NCI-H460 (cell line): ENCODE measurements at places on chromosomes 6 and 20.

GRCh38 chr6:33292996-33293682 lies 3.7 kb downstream of the PFDN6 start:
- no peak for DNase-seq

GRCh38 chr6:133741375-133741861 lies 147.5 kb upstream of the TCF21 start:
- DNase-seq, result peak; percentile 59

DNA sequence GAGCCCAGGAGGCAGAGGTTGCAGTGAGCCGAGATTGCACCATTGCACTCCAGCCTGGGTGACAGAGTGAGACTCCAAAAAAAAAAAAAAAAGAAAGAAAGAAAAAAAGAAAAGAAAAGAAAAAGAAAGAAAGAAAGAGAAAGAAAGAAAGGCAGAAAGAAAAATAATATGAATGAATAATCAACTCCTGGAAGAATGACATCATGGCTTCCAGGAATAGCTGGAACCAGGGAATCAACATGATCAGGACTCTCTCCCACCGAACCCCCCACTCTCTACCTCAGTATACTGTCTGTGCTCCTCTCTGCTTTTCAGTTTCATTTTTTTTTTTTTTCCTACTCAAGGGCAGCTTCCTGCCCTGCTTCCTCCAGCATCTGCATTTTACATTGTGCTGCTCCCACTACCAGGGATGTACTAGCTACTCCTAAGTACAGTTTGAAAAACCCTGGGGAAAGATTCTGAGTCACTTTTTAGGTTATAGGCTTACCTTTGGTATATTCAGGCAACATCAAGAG lies 19.7 kb upstream of the MTCL3 start:
- DNase-seq, result no peak

GRCh38 chr6:121430514-121431460 lies 4.7 kb upstream of the GJA1 start:
- peak; percentile 28 for DNase-seq

GRCh38 chr20:53805895-53806384 lies 212.3 kb upstream of the ZNF217 start:
- peak; percentile 75 for DNase-seq

GRCh38 chr20:23371496-23371895 lies 9.5 kb downstream of the GZF1 start:
- DNase-seq, result no peak
